ENCODE measurements at places on chromosomes 1 and 21.

DNA sequence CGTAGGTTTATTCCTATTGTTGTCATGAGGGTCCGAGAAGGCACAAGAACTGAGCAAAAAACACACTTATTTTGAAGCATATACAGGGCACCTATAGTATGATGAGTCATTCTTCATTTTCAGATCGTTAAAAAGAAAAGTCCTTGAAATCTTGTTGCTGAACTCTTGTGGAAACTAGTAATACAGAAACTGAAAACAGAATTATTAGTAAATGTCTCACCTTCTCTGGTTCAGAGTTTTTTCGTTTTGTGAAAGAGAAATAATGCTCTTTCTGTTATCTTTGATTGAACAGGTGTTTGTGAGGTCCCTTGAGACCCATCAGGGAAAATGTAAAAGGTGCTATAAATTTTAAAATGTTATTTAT is 102.0 kb upstream of the COA6 start:
- no peak for DNase-seq

GRCh38 chr21:24023936-24024335 is 1583.3 kb downstream of the MRPL39 start:
- DNase-seq, result no peak

GRCh38 chr1:17672226-17672625 is 82.9 kb upstream of the ACTL8 start:
- DNase-seq, result no peak

DNA sequence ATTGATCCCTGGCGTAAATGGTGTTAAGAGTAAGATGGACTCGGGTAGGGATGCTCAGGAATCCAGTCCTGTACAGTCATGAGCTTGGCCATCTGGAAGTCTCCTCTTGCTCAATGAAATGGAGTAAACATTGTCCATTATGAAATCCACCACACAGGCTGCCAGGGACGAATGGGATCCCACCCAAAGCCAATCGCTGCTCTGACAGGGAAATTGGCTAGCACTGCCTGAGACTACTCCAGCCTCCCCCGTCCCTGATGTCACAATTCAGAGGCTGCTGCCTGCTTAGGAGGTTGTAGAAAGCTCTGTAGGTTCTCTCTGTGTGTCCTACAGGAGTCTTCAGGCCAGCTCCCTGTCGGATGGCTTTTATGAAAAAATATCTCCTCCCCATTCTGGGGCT is at the start of gene HSD11B1:
HSD11B1 (plus strand) TSS at position 263 of the 400 bp plus-strand sequence; CDS start at position 360, 97 bp downstream.
- DNase-seq, result no peak

Measured in left kidney (tissue), 8 donors.